ENCODE measurements at places on chromosomes 2 and 18.

DNA sequence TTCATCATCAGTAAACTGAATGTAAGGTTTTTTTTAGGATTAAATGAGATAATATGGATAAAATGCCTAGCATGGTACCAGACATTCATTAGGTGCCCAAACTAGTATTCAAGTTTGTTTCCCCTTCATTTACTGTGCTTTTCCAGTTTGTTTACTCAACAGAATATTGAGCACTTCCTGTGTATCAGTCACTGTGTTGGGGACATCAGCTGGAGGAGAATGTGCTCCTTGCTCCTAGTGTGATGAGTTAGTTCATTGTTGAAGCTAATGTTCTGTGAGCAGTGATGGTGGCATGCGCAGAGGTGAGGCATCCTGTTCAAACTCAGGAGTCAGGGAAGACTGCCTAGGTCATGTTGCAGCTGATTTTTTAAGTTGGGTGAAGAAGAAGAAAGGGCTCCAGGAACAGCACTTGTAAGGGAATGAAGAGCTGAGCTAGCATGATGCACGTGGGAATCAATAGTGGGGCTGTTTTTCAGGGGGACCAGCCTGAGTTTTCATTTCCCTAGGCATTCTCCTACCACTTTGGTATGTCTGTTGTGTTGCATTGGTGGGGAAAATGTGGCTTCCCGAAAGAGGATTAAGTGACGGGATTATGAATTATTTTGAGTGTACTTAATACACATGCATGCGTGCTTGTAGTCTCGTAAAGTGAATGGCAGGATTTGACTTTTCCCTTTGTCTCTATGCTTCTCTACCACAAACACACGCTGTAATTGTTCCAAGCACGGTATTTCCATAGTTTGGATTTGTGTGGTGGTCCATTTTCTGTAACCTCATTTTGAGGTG is 23.7 kb downstream of the TTLL4 start:
- DNase-seq: no peak

GRCh38 chr2:37771600-37772088 is 100.2 kb upstream of the CDC42EP3 start:
- DNase-seq: no peak

DNA sequence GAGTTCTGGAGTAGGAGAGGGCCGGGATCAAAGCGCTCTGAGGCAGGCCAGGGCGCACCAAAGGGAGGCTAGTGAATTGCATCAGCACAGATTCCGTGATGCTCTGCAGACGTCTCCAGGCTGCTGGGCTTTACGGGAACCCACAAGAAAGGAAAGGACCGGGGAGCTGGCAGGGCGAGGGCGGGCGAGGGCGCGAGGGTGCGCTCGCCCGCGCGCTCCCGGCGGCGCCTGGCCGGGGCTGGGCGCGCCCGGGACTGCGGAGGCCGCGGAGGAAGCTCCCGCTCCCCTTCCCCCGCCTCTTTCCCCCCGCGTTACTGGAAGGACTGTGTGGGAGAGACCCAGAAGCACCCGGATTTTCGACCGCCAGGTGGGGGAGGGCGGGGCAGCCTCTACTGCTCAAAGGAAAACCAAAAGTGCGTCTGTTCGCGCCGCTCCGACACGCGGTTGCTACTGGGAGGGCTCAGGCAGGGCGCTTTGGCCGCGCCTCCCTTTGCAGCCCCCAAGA is 2.4 kb upstream of the FOSL2 start:
- DNase-seq: peak; percentile 95

GRCh38 chr2:216057688-216058193 is 23.9 kb downstream of the PECR start:
- DNase-seq: peak; percentile 91

- peak; percentile 69 for DNase-seq
Observed at GRCh38 chr2:27041752-27042151, 9.0 kb downstream of the TMEM214 start.

GRCh38 chr2:113041871-113042270 is 10.8 kb downstream of the IL36B start:
- no peak for DNase-seq

- DNase-seq: no peak
Observed at GRCh38 chr2:68448671-68449653, 18.1 kb downstream of the FBXO48 start.

- DNase-seq: no peak
Observed at GRCh38 chr2:112529757-112530156, 12.5 kb upstream of the POLR1B start.

DNA sequence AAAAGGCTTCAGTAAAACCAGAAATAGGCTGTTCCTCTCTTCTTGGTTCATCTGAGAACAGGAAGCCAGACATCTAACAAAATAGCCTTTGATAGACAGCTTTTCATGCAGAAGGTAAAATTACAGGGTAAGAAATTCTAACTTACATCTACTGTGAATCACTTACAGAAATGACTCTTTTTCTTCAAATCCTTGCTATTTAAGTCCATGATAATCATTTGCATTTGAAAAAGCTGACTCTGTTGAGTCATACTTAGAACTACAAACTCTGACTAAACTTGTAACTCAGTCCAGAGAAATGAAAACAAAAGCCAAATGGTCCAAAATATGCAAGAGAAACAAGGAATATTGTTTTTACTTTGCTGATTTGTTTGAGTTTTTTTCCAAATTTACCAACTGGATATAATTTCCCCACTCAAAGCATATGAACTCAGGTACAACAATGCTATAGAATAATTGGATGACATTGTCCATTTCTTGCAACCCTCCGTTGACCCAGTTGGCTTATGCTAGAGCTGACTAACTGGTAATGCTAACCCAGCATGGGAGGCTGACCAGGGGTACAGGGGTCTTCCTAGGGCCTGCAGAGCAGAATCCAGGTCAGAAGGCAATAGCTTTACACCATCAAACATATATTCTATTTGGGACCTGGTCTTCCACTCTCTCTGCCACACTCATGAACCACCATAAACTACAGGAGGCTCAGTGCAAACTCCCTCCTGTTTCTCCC is 18.8 kb upstream of the MREG start:
- peak; percentile 73 for DNase-seq

GRCh38 chr2:170586571-170587095 is 128.5 kb upstream of the SP5 start:
- no peak for DNase-seq

- no peak for DNase-seq
Observed at GRCh38 chr2:106165029-106165428, 29.1 kb downstream of the UXS1 start.

- peak; percentile 71 for DNase-seq
Observed at GRCh38 chr18:57542126-57542525, 44.4 kb downstream of the FECH start.

- peak; percentile 56 for DNase-seq
Observed at GRCh38 chr2:171469176-171469575, 35.1 kb downstream of the DCAF17 start.

DNA sequence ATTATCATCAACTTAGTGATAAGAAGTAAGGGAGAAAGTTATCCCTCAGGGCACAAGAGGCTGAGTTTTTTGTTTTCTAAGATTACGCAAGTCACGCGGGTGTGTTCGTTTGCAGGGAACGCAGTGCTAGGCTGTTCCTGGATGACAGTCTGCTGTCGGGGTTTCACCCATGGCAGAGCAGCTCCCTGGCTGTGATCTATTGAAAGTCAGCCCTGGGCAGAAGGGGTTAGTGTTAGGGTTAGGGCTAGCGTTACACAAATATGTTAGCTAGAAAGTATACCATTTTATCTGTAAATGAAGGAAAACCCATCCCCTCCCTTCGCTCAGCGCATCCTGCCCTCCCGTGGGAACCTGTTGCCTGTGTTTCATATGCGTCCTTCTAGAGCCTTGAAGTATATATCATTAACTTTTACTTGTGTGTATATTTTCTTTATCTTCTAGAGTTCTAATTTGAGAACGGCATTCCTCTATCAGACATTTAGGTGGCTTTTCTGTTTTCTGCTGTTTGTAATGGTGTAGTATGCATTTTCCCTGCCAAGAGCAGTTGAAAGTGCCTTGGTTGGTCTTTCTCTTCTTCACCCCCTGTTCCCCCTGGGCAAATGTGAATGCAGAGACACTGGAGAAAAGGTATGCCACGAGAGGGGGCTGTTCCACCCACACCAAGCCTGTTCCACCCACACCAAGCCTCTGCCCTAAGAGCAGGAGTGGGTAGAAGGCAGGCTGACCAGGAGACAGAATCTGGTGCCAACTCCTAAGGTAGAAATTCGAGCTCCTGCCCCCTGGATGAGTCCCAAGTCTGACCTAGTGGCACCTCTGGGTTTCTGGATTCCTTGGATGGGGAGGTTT is 47.0 kb downstream of the ARMC9 start:
- DNase-seq: no peak

- DNase-seq: no peak
Observed at GRCh38 chr18:9763157-9763556, 55.1 kb downstream of the RAB31 start.

GRCh38 chr18:46338766-46339165 is 234.6 kb downstream of the HAUS1 start:
- DNase-seq: no peak

DNA sequence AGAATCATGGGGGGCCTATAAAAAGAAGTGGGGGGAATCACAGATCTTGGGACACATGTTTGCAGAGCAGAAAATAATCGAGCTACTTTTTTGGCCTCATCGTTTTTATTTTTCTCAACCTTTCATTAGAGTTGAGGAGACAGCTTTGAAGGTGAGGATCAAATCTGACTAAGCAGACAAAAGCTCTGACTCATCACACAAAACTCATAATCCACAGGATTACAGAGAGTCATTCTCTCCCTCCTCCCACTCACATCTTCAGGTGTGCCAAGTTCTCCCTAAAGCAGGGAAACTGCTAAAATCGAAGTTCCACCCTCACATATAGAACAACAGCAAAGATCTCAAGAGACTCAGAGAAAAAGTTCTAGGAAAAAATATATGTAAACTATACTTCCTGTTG is 15.6 kb downstream of the BAZ2B start:
- DNase-seq: peak; percentile 65

DNA sequence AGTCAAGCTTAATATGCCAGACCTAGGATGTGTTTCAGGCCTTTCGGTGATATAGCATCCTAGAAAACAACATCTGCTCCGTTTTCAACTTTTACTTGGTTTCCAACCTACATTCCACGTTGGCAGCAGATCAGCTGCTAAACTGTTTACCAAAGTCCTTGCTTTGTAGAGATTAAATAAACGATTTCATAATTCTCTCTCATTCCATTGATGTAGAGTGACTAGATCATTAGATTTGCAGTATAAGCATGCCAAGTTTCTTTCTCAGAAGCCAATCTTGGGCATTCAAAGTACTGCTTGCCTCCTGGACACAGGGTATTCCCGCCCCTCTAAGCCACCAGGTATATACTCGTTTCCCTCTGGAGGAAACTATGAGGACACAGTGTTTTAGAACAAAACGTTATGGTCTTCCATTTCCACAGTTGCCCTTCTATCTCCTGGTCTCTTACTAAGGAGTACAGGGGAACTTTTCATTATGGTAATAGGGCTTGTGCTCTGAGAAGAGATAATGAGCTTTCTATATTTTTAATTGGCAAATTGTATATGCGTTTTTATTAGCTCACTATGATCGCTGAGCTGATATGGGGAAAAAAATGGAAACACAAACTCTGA is 10.5 kb upstream of the INSIG2 start:
- no peak for DNase-seq

DNA sequence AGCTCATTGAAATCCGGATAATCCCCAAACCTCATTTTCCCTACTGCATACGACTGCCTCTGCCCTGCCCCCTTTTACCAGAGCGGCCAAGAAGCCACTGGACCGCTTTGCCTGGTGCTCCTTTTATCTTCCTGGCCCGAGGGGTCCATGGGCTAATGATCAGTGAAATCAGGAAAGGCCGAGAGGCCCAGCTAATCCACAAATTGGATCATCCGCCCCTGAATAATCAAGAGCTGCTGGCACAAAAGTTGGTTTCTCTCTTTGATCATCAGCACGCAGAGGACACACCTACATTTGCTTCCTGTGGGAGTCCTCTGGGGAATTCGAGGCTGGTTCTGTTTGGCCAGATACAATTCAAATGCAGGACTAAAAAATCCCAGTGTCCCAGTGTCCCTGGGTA is 144.5 kb downstream of the INSIG2 start:
- no peak for DNase-seq

GRCh38 chr2:134087371-134087921 is 166.4 kb upstream of the MGAT5 start:
- peak; percentile 83 for DNase-seq

DNA sequence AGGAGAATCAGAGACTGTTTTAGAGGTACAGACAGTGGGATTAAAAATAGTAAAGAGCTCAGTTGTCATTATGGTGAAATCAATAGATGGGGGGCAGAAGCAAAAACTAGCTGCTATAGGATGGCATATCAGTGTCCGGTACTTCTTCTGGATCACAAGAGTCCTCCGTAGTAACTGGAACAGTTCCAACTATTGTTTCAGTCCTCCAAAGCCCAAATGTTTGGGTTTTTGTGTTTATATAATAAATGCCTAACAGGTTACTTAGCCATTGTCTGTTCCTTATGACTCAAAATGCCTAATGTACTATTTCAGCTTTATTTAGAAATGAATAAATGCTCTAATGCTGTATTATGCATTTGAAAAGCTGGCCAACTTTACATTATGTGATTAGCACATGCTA is 401.2 kb downstream of the PTH2R start:
- DNase-seq: no peak

- peak; percentile 96 for DNase-seq
Observed at GRCh38 chr2:241546771-241547498, 11.6 kb upstream of the BOK start.

GRCh38 chr2:176639671-176640070 is 370.4 kb downstream of the MTX2 start:
- no peak for DNase-seq

DNA sequence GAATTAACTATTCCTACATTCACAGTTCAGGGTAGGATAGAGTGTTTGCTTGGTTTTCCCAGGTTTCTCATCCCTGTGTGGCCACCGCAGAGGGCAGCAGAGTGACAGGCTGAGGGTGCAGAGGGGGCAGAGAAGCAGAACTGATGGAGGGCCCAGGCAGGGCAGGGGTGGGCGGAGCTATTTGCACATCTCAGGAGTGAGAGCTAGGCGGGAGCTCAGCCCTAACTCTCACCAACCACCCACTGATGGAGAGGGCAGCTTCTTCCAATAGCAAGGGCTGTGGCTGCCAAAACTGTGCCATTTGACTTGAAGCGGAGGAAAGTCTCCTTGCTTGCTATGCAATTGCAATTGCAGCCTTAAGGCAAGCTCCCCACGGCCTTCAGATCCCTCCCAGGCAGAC is 12.0 kb upstream of the DARS1 start:
- DNase-seq: peak; percentile 45

DNA sequence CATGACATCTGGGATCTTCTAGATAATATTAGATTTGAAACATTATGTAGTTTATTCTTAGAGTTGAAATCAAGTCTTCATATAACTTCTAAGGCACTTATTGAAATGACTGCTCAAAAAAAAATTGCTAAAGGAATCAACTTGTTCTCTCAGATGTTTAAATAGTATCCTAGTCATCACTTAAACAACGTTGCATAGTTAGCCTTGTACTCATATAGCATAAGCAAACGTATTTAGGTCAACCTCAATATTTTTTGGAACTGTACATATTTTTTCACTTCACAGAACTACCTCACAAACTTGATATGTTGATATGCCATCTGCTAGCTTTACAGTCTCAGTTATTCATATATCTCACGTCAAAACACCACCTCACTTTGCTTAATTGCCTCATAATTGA is 47.1 kb upstream of the CREB1 start:
- no peak for DNase-seq

- no peak for DNase-seq
Observed at GRCh38 chr2:199381531-199381930, 76.2 kb downstream of the SATB2 start.
